Myocyte (in vitro differentiated cells): ENCODE measurements at places on chromosomes 3 and 15. TPM values are rescaled to one million over a fixed set of nuclear protein-coding genes. Genes with fewer than 3 reads are reported as not detected.

Gene GTF2E1
- 21.5 and 21.9 TPM in 2 replicates for total RNA-seq

DNA sequence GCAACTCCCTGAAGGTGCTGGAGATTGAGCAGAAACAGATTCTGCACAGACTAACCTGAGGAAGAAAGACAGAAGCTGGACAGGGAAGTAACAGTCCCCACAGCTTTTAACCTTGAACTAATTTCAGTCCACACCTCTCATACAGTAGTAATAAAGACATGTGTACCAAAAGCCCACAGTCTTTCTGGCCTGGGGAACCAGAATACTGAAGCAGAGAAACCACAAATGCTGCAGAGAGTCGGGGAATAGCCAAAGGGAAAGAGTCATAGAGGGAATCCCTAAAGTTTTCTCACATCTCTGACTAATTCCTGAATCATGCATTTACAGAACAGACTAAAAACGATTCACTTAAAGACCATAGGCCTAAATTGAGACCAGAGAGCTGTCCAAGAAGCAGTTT is 503.4 kb upstream of the NECTIN3 start:
- DNase-seq, result peak; percentile 57

- DNase-seq, result no peak
These were observed 375.9 kb downstream of the MCTP2 start for GRCh38 chr15:94607176-94607654.

- peak; percentile 93 for DNase-seq
These were observed 6.0 kb downstream of the TM4SF4 start for GRCh38 chr3:149480326-149481017.

Gene CHST2
- total RNA-seq, result 5.1 and 8.3 TPM in 2 replicates

GRCh38 chr3:7207125-7207524 is 346.2 kb downstream of the GRM7 start:
- no peak for DNase-seq
